ENCODE measurements at places on chromosomes 11 and 22.

DNA sequence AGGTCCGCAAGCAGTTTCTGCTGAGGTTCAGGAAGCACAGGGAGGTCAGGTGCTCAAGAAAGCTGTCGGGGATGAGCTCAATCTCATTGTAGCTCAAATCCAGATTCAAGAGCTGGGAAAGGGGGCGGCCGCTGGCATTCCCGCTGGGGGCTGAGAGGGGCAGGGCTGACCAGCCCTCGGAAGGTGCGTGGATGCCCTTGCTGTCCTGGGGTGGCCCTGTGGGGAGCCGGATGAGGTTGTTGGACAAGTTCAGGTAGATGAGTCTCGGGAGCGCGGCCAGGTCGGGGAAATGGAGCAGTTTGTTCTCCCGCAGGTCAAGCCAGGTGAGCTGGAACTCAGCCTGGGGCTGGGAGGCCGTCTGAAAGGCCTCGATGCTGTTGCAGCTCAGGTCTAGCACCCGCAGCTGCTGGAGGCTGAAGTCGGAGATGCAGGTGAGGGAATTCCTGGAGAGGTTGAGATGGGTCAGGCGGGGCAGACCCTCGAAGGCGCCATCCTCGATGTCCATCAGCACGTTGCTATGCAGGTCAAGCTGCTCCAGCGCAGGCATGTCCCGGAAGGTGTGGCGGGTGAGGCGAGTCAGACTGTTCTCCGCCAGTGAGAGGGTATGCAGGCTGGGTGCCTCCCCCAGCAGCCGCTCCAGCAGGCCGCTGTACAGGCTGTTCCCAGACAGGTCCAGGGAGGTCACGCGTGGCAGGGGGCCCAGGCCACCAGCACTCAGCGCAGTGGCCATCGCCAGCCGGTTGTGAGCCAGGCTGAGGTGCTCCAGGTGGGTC lies 9.8 kb downstream of the LRRC32 start:
- DNase-seq, result no peak

DNA sequence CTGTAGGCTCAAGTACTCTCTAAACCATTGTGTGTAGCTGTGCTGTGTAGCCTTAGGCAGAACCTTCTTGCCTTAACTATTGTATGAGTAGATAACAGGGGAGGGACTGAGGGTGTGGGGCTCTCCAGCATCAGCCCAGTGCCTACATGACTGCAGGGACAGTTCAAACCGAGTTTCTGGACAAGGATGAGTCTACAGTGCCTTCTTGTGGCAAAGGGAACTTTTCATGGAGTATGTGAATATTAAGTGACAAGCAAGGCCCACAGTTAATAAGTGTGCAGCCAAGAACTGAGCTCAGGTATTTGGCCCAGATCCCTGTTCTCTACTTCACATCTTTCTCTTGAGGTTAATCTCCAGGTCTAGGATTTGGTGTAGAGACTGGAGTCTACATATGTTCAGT lies 424.4 kb upstream of the LARGE1 start:
- no peak for DNase-seq

DNA sequence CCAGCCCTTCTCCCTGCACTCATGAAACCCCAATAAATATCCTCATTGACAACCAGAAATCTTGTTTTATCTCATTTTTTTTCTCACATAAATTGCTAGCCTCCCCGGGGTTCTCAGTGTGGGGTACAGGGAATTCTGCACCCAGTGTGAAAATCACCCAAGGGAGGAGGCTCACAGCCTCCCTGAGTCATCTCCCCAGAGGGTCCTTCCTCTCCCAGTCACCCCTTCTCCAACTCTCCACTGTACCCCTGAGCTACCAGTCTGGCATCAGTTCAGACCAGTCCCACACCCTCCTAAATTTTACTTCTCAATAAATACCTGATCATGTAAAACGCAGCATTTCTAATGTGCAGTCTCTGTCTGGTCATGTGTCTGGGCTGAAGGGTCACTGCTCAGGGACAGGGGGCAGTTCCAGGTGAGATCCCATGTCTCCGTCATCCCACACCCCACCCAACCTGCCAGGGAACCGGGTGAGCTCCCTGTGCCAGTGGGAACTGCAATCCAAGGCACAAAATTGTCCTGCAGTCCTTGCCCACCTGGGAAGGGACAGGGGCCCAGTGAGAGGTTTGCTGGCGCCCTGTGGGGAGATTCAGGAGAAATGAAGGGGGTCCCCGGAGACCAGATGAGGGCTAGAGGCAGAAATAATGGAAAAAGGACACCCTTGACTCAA lies 8.3 kb downstream of the IGLL5 start:
- no peak for DNase-seq

DNA sequence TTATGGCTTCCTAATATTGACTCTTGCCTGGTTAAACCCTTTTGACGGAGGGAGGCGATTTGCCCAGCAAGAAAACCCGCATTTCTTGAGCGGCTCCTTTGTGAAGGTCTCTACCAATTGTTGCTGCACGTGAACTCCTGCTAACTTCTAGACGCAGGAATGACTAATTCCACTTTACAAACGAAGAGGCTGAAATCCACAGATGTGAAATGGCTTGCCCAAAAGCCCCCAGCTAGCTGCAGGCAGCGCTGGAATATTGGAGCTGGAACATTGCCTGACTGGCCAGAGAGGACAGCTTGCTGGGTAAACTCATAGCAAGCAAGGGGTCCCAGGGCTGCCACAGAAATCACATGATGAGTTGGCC lies 542 bp downstream of the GCAT start:
- no peak for DNase-seq

GRCh38 chr11:44738791-44739190 lies 12.0 kb downstream of the TSPAN18 start:
- DNase-seq, result no peak

DNA sequence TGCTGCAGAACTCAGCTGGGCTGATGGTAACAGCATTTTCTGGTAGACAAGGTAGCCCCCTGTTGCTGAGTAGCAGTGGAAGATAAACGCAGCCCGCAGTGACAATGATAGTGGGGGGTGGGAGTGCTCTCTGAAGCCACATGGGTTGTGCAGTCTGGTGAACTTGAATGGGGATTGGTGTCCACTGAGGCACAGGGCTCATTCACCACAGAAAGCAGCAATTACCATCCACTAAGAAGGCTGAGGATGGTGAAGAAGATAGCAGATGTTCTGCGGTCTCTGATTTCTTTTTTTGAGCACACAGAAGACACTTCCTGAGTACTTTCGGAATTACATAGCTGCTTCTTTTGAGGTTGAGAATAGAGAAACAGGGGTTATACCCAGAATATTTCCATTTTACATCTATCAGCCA lies 150.3 kb downstream of the LRRC4C start:
- DNase-seq, result no peak

- peak; percentile 30 for DNase-seq
Measured at GRCh38 chr11:122981388-122982264, at the start of gene BSX. Gene BSX, minus strand, starts transcription at chr11:122981834. Its CDS starts 163 bp downstream, at chr11:122981671.

GRCh38 chr22:48222742-48223487 lies 1460.5 kb downstream of the TBC1D22A start:
- DNase-seq, result no peak

- no peak for DNase-seq
Measured at GRCh38 chr11:126407101-126407521, 51.6 kb downstream of the ST3GAL4 start.

DNA sequence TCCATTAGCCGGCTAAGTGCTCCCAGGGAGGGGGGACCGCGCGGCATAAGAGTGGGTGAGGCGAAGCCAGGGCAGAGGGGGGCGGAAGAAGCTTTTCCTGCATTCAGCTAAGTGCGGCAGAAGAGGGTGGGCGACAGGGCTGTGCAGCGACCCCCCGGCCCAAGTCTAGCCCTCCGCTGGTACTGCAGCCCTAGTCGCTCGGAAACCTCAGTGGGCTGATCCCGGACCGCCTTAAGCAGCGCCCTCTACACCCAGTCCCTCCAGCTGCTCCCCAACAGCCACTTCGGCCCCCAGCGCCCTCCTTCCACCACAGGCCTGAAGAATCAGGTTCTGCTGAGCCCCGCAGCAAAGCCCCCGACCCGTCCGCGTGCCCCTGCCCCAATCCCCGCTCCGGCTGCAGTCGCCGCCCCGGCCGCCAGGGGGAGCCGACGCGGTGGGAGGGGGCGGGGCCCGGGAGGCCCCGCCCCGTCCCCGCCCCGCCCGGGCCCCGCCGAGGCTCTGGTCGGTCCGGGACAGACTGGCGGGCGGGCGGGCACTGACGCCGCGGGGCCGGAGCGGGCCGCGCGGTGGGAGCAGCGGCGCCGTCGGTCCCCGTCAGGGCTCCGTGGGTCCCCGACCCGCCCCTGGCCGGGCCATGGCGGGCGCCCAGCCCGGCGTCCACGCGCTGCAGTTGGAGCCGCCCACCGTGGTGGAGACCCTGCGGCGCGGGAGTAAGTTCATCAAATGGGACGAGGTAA lies at the start of gene PLCB3:
Gene PLCB3, plus strand, starts transcription at position 515 of the 737 bp plus-strand sequence. Its CDS starts 120 bp downstream, at position 635.
- peak; percentile 60 for DNase-seq

GRCh38 chr11:1459764-1460395 lies 26.7 kb downstream of the MOB2 start:
- no peak for DNase-seq

DNA sequence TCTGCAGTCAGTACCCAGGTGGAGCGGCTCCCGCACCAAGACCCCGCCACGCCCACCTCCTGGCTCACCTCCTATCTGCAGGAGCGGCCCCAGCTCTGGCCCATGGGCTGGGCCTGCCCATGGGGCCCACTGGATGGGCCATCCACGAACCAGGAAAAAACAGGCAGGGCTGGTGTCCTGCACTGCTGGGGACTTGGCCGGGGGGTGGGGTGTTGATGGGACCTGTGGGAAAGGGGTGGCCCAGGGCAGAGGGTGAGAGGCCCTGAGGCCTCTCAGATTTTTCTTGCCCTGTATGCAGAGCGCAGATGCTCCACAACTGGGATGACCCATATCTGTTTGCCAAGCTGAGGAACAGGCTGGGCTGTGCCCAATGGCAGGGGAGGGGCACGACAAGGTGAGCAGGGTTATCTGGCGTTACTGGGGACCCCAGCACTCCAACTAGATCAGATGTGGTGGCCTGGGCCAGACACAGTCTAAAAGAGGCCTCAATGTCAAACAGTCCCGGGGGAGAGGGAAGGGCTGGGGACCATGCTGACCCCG lies 2.7 kb upstream of the PIM3 start:
- DNase-seq, result no peak

GRCh38 chr22:25656724-25657123 lies 85.3 kb upstream of the MYO18B start:
- DNase-seq, result no peak

GRCh38 chr22:26354707-26355106 lies 74.4 kb upstream of the ASPHD2 start:
- DNase-seq, result no peak

GRCh38 chr22:19466126-19466716 lies 12.8 kb downstream of the UFD1 start:
- DNase-seq, result no peak

GRCh38 chr22:17639247-17639741 lies 737 bp downstream of the BCL2L13 start:
- peak; percentile 6 for DNase-seq

GRCh38 chr11:61507962-61508861 lies at the start of gene LRRC10B:
Gene LRRC10B, plus strand, starts transcription at chr11:61508749. Its CDS starts 250 bp downstream, at chr11:61508999.
- no peak for DNase-seq

DNA sequence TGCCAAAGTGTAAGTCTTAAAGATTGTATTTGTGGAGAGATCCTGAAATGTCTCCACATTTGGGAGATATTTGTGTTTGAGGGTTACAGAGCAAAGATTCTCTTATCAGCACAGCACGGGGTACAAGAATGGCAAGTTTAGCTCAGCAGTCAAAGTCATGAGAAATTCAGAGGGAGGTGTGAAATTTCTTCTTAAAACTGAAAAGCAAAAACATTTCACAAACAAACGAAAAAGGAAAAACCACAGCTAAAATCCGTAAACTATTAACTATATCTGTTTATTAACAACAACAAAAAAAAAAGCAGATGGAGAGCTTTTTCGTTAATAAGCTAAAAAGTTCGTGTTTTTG lies 40.9 kb upstream of the ETS1 start:
- DNase-seq, result no peak

- no peak for DNase-seq
Measured at GRCh38 chr22:38070250-38070921, 13.2 kb downstream of the PICK1 start.

DNA sequence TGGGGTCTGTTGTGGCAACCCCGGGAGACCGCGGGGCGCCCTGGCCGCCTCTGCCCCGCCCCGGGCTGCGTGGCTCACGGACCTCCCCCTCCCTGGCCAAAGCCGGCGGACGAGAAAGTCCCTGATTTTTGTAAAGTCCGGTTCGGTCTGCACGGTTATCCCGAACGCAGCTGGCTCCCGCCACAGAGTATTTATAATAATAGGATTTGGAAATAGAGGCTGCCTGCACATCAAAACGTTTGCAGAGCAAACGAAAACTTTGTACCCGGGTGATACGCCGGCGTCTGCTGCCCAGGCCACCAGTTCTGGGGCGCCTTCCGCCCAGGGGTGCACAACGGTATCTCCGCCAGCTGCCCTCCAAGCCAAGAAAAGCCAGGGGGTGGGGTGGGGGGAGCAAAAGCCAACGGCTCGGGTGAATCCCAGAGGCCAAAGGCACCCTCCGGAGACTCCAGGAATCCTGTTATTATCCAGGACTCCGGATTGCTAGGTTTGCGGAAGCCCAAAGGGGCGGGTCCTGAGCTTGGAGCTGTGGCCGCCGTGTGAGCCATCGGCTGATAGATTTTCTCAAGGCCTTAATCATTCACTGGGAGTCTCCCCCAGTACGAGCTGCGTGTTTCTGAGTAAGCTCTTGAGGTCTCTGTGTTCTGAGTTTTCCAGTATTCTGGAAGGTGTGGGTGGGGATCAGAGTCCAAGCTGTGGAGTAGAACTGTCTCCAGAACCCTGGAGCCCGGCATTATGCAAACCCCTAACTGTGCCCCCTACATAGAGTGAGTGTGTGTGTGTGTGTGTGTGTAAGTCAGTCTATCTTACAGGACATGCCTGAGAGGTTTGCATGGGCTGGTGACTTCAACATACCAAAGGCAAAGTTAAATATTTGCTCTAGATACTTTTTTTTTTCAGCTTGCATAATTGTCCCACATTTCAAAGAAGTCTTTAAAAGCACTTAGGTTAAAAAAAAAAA lies 673 bp upstream of the SHANK2 start:
- no peak for DNase-seq

DNA sequence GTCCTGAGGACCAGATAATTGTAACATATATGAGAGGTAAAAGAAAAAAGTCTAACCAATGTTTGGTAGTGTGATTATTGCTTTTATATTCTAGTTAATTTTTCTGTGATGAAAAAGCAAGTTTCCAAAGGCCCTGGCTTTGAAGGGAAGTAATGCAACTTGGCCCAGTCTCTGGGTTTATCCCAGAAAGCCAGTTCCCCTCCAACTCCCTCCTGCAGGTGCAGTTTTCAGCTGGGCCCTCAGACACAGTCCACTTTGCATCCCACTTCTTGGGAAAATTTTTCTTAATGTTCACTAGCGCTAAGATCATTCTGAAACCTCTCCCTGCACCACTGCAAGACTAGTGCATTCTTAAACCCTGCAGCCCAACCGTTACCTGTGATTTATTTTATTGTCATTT lies 586.8 kb downstream of the NTM start:
- no peak for DNase-seq

GRCh38 chr11:5398936-5399335 lies 15.3 kb downstream of the OR51M1 start:
- DNase-seq, result no peak

- no peak for DNase-seq
Measured at GRCh38 chr11:127825183-127825582, 762.2 kb downstream of the ETS1 start.

DNA sequence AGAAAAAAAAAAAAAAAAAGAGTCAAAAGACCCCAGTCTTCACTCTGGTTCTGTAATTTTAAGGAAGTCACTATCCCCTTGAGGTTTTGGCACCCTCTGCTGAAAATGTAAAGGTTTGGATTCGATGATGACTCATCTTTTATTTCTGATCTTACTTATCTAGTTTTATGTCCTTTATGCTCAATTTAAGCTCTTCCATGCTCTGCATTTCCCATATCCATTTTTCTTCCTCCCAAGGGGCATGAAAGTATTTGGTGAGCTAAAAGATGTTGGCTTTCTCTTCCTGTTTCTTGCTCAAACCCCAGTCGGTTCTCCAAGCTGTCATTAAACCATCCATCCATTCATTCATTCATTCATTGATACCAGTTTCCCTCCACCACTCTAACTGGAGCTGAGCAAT lies 61.0 kb upstream of the CDON start:
- DNase-seq, result no peak
